ENCODE measurements at places on chromosomes 3 and 15. TPM values are rescaled to one million over a fixed set of nuclear protein-coding genes. Genes with fewer than 3 reads are reported as not detected.

Gene MYO5A
- 39.6 TPM for polyA plus RNA-seq

Gene WDR93
- polyA plus RNA-seq, result 0.17 TPM

- no peak for DNase-seq
These were observed 53.6 kb upstream of the RBMS3 start for GRCh38 chr3:29227307-29227706.

- DNase-seq, result no peak
These were observed 17.9 kb downstream of the TMEM40 start for GRCh38 chr3:12741209-12741608.
